ENCODE measurements at places on chromosomes 16 and 17. TPM values are rescaled to one million over a fixed set of nuclear protein-coding genes. Genes with fewer than 3 reads are reported as not detected.

CCDC200 gene
- polyA plus RNA-seq = 3.0 TPM

LITAFD gene
- polyA plus RNA-seq = not detected

TPSG1 gene
- polyA plus RNA-seq = not detected

CYGB gene
- polyA plus RNA-seq = 2.1 TPM

ALDH3A2 gene
- polyA plus RNA-seq = 21.8 TPM

KRT17 gene
- polyA plus RNA-seq = not detected

RPS15A gene
- polyA plus RNA-seq = 3,520 TPM

EPX gene
- polyA plus RNA-seq = not detected
